ENCODE measurements at places on chromosomes 11 and 22.

- no peak for DNase-seq
Measured at GRCh38 chr22:50224071-50224470, 20.8 kb downstream of the TUBGCP6 start.

DNA sequence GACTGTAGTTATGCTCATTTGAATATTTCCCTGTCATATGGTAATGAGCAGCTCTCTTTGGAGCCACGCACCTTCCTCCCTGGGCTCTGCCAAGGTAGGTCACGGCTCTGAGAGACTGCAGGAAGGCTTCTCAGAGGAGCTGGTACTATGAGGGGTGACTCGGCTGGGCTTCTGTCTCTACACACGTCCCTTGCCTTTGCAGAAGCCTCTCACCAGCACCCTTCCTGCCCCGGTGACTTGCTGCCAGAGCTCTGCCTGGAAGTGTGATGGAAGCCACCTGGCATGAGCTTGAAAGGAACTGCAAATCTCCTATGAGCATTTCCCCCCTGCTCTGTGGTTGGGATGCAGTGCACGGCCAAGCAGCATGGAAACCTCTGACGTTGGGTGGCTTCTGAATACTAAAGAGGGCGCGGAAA, 74.2 kb downstream of the KIRREL3 start:
- no peak for DNase-seq

DNA sequence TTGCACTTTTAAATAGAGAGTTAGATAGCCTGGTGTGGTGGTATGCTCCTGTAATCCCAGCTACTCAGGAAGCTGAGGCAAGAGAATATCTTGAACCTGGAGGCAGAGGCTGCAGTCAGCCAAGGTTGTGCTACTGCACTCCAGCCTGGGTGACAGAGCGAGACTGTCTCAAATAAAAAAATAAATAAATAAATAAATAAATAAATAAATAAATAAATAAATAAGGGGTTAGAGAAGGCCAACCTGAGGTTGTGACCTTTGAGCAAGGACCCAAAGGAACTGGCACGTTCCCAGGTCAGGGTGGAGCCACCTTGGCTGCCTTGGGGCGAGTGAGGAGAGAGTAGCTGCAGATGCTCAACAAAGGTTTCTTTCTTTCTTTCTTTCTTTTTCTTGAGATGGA, 65.3 kb upstream of the TENM4 start:
- no peak for DNase-seq

- DNase-seq, result no peak
Measured at GRCh38 chr11:104332110-104332509, 168.2 kb upstream of the PDGFD start.

GRCh38 chr22:29208502-29208862, 2.8 kb downstream of the EMID1 start:
- no peak for DNase-seq

GRCh38 chr22:45863981-45864751, 112.8 kb downstream of the WNT7B start:
- peak; percentile 54 for DNase-seq

DNA sequence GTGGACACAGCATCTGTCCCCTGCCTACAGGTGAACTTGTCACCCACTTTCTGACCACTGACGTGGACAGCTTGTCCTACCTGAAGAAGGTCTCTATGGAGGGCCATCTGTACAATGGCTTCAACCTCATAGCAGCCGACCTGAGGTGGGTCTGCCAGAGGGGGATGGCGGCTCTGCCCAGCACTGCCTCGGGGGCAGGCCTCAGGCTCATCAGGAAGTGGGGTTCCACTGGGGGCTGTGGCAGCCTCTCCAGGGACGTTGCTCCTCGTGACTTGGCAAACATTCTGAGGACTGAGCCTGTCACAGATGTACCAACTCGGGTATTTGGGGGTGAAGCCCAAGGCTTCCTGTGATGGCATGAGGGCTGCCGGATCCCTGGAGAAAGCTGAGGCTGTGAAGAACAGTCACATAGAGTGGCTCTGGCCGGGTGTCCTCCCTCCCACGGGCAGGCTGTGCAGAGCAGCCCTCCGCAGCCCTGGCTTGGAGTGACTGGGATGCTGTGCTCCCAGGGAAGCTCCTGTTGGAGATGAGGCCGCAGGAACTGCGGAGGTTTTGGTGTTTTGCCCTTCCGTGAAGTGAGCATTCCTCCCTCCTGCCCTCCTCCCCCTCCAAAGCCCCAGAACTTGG, 26.5 kb upstream of the DGCR8 start:
- DNase-seq, result no peak

DNA sequence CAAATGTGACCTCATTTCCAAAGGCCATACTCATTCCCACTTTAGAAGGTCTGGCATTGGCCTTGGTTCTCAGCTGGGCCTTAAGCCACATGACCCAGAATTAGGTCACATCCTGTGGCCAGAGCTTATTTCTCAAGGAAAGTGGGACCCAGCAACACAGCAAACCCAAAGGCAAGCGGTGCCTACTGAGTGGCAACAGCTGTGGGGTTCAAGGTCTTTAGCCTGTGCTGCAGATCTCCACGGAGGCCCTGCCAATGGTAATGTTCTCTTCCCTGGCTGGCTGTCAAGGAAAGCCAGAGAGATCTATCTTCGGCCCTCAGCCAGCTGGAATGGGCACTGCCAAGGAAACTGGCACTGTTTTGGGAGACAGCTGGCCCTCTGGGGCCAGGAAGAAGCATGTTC, 41.5 kb upstream of the TP53I11 start:
- no peak for DNase-seq

DNA sequence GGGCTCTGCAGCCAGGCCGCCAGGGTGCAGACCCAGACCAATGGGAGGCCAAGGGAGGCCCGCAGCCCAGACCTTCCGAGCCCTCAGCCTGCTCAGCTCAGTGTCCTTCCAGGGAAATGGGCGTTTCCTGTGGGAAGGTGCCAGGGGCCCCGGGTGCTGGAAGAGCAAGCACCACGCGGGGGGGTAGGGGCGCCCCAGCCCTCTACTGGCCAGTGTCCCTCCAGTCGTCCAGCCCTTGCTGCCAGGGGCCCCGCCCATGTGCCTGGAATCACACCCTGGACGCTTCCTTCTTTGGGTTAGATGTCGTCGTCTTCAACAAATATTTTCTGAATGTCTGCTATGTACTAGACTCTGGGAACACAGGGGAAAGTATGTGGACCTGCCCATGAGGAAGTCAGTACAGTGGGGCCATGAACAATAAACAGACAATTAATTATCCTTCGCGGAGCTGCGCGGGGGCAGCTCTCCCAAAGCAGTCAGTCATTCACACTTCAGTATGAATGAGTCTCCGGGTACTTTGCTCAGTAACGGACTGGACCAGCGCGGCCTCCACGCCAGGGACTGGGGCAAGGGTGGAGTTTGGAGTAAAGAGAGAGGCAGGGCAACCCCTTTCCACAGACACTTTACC, 60.2 kb downstream of the CDKN1C start:
- DNase-seq, result no peak

- DNase-seq, result no peak
Measured at GRCh38 chr22:38167988-38168407, 13.6 kb downstream of the PLA2G6 start.

DNA sequence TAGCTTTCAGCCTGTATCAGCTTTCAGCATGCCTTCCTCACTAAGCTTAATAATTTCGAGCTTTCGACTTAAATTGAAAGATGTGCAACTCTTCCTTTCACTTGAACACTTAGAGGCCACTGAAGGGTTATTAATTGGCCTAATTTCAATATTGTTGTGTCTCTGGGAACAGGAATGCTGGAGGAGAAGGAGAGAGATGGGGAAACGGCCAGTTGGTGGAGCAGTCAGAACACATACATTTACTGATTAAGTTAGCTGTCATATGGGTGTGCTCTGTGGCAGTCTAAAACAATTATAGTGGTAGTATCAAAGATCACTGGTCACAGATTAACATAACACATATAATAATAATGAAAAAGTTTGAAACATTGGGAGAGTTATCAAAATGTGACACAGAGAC, 106.2 kb downstream of the LRRC32 start:
- no peak for DNase-seq

GRCh38 chr11:35623621-35624168, 5.4 kb downstream of the FJX1 start:
- DNase-seq, result no peak

DNA sequence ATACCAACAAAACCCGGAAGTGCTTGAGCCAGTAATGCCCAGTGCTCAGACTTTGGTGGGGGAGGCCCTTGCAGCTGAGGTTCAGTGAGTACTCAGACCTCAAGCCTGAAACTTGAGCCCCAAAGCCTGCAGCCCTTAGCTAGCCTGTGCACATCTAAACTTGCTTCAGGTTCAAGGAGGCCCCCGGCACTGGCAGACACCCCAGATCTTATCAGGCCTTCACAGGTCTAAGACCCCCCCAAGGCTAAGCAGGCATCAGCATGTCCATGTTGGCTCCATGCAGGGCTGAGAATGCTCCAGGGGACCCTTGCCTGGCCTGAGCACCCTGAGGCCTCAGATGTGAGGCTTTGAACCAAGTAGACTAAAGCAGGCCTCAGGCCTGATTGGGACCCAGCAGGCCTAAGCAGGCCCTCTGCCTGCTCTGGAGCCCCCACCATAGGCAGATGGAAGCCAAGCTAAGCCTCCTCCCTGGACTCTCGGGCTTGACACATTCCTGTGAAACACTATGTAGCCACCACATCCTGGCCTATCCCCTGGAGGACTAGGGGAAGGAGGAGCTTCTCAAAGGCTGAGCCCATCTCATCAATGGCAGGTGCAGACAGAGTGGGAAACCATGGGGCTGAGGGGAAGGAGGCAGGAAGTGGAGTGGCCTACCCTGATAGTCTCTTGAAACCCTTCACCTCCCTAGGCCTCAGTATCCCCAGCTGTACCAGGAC, 1.2 kb upstream of the CASTOR1 start:
- DNase-seq, result no peak

DNA sequence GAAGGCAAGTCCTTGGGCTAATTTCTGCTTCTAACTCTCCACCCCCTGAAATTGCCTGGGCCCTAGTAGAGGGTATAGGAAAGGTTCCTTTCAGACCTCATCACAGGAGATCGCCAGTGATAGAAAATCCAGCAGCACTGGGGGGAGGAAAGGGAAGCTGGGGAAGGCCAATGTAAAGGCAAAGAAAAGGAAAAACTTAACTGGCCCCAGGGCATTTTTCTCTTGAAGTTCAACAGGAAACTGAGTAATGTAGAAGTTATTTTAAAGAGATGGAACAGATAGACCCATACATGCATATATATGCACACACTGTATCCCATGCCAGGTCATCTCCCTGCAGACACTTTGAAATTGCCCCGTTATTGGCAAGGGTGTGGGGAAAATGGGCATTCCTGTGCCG, 134.0 kb downstream of the TRIM44 start:
- DNase-seq, result no peak

- no peak for DNase-seq
Measured at GRCh38 chr11:129694966-129695365, 120.7 kb upstream of the TMEM45B start.

DNA sequence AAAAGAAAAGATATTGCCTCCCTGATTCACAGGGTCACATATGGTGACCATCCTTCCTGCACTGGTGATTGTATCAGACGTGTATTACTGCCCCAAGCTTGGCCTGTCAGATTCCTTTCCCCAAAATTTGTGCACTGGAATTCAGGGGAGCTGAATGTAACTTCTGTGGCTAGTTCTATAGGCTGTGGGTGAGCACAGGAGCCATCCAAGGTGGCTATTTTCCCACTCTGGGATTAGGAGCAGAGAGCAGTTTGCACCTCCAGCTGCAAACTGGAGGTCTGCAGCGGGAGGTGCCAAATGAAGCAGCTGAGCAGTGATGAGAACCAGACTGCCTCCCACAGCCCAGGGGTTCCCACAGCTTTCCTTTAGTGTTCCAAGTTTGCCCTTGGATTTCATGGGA, 124.2 kb upstream of the PITPNB start:
- DNase-seq, result no peak

- no peak for DNase-seq
Measured at GRCh38 chr11:69634590-69634989, 6.4 kb upstream of the CCND1 start.

DNA sequence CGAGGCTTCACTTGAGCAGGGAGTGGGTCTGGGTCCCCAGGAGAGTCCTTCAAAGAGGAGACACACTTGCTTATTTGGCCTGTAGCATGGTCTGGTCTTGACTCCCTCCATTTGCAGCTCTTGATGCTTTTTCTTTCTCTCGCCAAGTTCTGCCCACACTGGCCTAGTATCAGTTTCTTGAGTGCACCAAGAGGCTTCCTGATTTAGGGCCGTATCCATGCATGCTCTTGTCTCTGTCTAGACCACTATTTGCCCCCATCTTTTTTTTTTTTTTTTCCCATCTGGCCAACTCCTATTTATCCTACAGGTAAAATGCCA, 170.7 kb downstream of the GRIK4 start:
- no peak for DNase-seq

DNA sequence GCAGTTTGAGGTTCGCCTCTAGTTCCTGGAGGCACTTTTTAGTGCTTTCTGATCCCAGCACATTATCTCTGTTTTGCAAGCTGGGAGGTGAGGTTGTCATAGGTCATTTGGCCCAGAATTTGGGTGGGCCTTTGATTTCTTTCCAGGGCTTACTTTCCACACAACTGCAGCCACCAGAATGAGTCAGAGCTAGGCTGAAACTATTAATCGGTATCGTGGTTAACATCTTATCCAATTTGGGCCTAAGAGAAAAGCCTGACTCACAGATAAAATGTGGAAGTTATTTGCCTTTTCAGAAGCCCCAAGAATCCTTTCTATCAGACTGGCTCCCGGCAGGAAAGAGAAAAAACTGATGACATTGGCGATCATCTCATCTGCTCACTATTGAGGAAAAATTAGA, 166.4 kb downstream of the KIRREL3 start:
- no peak for DNase-seq

DNA sequence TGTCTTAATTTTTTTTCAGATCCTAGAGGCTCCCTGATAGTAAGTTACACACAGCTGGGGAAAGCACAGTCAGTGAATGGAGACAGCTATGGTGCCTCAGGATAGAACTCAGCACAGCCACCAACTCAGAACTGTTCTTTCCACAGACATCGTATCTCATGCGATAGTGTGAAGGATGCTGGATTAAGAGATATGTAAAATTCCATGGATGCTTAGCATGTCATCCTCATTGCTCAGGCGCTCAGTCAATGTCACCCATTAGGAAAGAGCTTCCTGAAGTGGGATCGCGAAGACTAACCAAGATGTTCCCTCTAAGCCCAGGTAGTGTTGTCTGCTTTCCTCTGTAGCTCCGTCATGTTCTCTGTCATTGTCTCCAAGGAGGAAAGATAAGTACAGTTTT, 1000.4 kb downstream of the OPCML start:
- no peak for DNase-seq
